ENCODE measurements at places on chromosomes 11 and 22.

DNA sequence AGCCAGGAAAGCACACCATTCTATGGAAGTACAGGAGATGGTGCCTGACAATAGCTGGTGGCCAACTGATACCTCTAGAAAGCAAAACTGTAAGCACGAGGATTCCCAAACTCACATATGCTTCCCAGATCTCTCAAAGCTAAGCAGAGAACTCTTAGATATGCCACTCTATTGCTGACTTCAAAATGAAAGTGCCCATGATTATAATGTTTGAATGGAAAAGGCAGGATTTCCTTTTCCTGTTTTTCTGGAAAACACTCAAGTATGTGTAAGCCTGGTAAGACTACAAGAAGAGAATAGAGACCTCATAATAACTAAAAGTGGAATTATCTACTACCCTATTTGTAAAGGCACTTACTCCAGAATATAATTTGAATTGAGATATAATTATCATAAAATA lies 2.6 kb upstream of the CARD18 start:
- DNase-seq = no peak

- no peak for DNase-seq
Measured at GRCh38 chr11:8593935-8594909, at the start of gene STK33. TSS of gene STK33 (minus strand) at chr11:8594228. CDS start at chr11:8474905, 119,323 bp downstream.

- no peak for DNase-seq
Measured at GRCh38 chr11:115996125-115996807, 492.1 kb upstream of the CADM1 start.

DNA sequence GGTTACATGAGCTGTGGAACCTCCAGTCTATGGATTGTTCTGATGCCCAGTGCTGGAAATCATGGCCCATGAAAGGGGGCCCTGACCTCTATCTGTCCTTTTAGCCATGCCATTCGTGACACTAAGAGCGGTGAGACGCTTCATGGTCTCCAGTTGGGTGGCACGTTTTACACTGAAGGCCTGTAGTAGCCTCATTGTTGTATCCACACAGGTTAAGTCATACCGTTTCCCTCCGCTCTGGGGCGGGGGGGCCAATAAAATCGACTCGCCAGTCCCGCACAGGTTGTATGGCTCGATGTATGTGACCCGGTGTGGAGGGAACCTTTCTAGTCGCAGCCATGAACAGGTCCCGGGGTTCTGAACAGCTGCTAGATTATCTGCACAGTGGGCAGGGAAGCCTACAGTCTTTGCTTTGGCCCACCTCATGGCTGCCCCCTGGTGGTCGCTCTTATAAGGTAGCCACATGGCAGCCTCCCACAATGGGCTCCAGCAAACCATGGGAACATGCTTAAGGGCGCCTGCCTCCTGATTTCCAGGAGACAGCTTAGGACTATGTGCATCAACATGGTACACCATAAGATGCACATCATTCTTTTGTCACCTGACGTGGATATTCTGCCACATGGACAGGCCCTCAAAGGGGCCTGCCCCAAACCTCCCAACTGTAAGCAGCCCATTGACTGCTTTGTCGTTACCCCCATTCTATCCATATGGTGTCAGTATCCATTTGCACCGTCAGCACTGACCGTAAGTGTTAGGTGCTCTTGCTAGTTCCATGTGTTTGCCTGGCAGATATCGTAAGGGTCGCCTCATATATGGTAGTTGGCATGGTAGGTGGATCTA lies 19.7 kb upstream of the APOL3 start:
- no peak for DNase-seq

DNA sequence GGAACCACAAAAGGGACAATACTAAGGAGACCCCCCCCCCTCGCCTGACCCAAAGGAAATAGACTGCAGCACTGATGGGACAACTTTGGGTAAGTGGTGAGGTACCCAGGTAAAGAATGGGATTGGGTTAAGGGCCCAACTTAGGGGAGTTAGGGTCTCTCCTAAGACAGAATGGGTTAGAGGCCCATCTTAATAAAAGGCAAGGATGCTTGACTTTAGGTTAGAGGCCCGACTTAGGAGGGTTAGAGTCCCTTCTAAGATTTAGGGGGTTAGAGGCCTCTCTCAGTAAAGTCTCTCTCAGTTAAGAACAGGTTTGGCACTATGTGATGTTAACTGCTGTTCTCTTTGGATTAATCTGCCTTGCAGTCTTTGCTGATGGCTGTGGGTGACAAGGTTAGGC lies 41.0 kb upstream of the DBX1 start:
- DNase-seq = no peak
